ENCODE measurements at places on chromosomes 5 and 9. TPM values are rescaled to one million over a fixed set of nuclear protein-coding genes. Genes with fewer than 3 reads are reported as not detected.
A peak's percentile ranks its signal among the peaks of the same experiment; 100 is the strongest.

DNA sequence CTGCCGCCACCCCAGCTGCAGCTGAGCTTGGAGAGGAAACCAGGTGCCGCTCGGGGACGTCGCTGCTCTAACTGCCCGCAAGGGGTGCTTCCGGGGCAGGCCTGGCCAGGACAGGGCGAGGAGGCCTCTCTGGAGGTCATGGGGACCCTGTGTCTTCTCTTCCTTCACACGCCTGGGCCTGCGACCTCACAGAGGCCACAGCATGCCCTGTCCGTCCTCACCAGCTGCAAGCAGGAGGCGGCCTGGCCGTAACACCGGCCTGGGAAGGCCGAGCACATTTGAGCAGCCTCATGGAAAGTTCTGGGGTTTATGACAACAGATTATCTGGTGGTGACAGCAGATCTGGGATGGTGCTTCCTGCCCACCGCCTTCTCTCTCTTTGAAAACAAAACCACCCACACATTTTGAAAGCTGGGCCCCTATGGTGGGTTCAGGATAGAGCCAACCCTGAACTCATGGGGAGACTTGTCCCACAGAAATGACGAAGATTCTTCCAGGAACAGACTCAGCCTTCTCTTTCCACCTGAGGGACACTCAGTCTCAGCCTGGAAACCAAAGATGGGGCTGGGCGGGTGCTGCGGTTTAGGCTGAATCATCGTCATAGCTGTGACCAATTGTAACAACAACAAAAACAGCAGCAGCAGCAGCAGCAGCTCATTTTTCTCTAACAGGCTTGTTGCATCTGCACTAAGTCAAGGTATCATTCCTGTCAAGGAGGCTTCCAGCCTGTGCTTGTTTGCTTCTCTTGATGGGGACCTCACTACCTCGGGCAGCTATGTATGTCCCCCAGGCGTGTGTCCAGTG is 99.6 kb upstream of the RAPGEF1 start:
- no peak overlapping the region for H3K4me3 ChIP-seq
- no peak for DNase-seq
- H3K27me3 ChIP-seq, result peaks cover 17% of the 10 kb centered on the region
- H3K27ac ChIP-seq, result no peak overlapping the region
- H3K4me1 ChIP-seq, result peaks cover 9% of the 10 kb centered on the region
- no peaks in the 10 kb centered on the region for H3K36me3 ChIP-seq

The RPL7A gene
- total RNA-seq, result 1,770 TPM

- peak within 1 kb of the TSS; percentile 90 for H3K27ac ChIP-seq
- no peaks in the 10 kb centered on the region for H3K27me3 ChIP-seq
- H3K4me3 ChIP-seq, result peak within 1 kb of the TSS; percentile 90
- peaks cover 53% of the 10 kb centered on the region for H3K4me1 ChIP-seq
- DNase-seq, result peak; percentile 74
These were observed at the start of gene PHF2 for GRCh38 chr9:93576258-93577077. Gene PHF2 (plus strand): TSS chr9:93576584. CDS start chr9:93576774, 190 bp downstream.

GRCh38 chr5:118777189-118777736 is 211.1 kb downstream of the DTWD2 start:
- H3K4me3 ChIP-seq, result no peak overlapping the region
- no peak for DNase-seq
- no peak overlapping the region for H3K27ac ChIP-seq
- H3K4me1 ChIP-seq, result peaks cover 14% of the 10 kb centered on the region
- H3K27me3 ChIP-seq, result no peaks in the 10 kb centered on the region

- peaks cover 42% of the 10 kb centered on the region for H3K4me1 ChIP-seq
- H3K27me3 ChIP-seq, result no peaks in the 10 kb centered on the region
- no peak overlapping the region for H3K27ac ChIP-seq
These were observed 60.0 kb downstream of the POU5F2 start for GRCh38 chr5:93681432-93681831.

GRCh38 chr5:119470851-119471451 is 18.7 kb downstream of the HSD17B4 start:
- no peak overlapping the region for H3K4me3 ChIP-seq
- H3K27ac ChIP-seq, result no peak overlapping the region
- H3K36me3 ChIP-seq, result peaks cover 44% of the 10 kb centered on the region
- no peak for DNase-seq

DNA sequence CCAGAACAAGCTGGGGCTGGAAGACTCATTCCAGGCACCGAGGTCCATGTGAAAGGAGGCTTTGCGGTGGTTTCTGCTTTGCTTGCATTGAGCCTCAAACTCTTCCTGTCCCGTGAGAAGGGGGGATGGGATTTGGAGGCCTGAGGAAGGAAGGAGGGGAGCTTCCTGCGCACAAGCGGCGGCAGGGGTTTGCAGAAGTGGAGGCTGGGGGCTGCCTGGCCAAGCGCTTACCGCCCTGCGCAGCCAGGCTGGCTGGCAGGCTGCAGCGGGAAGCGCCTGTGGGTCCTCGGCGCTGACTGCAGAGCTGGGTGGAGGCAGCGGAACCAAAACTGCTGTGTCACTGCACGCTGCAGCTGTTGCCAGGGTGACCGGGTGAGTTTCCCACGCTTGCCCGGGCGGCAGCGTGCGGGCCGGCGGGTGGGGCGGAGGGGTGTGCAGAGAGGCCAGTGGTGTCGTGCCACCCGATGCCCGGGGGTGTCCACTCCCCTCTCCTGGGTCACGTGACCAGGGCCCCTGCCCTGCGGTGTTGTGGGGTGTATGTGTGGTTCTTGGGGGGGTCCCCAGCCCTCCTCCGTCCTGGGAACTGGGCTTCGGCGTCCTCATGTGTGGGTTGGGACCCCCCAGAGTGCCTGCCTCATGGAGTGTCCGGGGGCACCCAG is 81.0 kb downstream of the RXRA start:
- no peaks in the 10 kb centered on the region for H3K27me3 ChIP-seq
- peak overlapping the region; percentile 42 for H3K4me3 ChIP-seq
- peaks cover 12% of the 10 kb centered on the region for H3K36me3 ChIP-seq
- peak; percentile 97 for DNase-seq
- H3K4me1 ChIP-seq, result peaks cover 72% of the 10 kb centered on the region
- H3K27ac ChIP-seq, result peak overlapping the region; percentile 96

- H3K27me3 ChIP-seq, result no peaks in the 10 kb centered on the region
- peak overlapping the region; percentile 38 for H3K4me3 ChIP-seq
- H3K36me3 ChIP-seq, result no peaks in the 10 kb centered on the region
- H3K27ac ChIP-seq, result peak overlapping the region; percentile 69
These were observed 103.6 kb upstream of the CHD1 start for GRCh38 chr5:99032234-99033013.

The PCDHGA12 gene
- total RNA-seq, result 2.1 TPM

DNA sequence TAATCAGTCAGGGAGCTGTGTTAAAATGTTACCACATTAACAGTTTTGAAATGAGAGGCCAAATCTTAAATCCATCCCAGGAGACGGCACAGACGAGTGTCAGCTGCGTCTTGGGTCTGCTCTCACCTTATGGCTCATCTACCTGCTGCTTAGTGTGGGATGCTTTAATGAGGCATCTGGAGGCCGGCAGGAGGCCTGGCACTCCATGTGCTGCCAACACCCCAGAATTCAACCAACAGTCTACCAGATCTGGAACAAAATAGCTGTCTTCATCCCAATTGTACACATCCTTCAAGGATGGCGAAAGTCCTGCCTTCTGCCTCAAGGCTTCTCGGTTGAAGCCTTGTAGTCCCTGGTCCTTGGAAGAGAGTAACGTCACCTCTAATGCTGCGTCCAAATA is 12.0 kb downstream of the PRKACG start:
- no peak overlapping the region for H3K27ac ChIP-seq
- H3K4me3 ChIP-seq, result no peak overlapping the region
- H3K27me3 ChIP-seq, result peaks cover 30% of the 10 kb centered on the region
- no peaks in the 10 kb centered on the region for H3K36me3 ChIP-seq
- H3K4me1 ChIP-seq, result peaks cover 8% of the 10 kb centered on the region

DNA sequence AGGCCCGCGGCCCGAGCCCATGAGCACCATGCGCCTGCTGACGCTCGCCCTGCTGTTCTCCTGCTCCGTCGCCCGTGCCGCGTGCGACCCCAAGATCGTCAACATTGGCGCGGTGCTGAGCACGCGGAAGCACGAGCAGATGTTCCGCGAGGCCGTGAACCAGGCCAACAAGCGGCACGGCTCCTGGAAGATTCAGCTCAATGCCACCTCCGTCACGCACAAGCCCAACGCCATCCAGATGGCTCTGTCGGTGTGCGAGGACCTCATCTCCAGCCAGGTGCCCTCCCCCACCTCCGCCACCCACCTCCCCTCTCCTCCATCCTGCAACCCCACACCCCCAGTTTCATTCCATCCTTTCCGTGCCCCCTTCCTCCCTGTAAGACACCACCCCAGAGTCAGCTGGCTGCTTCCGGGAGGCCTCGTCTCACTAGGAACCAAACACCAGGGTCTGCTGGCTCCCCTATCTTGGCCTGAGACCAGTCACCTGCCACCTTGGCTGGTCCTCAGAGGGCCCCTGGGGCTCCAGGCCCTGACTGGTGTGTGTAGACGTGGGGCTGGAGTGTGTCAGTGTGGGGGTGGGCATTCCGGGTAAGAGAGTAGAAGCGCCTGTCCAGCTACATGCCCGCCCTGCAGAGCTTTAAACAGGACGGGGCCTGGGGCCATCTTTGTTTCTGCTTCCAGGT is 655 bp downstream of the GRIN1 start:
- peaks cover 35% of the 10 kb centered on the region for H3K27me3 ChIP-seq
- H3K36me3 ChIP-seq, result no peaks in the 10 kb centered on the region
- no peak overlapping the region for H3K4me3 ChIP-seq
- no peaks in the 10 kb centered on the region for H3K4me1 ChIP-seq

The KLF4 gene
- 113 TPM for total RNA-seq

DNA sequence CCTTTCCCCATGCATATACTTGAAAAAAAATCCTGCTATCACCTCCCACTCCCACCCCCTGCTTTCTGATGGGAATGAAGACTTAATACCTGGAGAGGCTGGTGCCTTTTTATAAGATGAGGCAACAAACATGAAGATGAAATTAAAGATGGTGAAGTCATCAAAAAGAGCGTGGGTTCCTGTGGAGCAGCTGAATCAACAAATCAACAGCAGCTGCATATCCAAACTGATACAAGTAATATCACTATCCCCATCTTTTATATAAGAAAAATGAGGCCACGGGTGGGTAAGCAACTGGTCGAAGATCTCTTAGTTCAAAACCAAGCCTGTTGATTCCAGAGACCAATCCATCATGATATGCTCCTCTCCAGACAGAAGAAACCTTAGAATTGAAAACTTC is 268.5 kb downstream of the ENC1 start:
- H3K4me1 ChIP-seq, result no peaks in the 10 kb centered on the region
- H3K36me3 ChIP-seq, result no peaks in the 10 kb centered on the region

The ACSL6 gene
- not detected for total RNA-seq

DNA sequence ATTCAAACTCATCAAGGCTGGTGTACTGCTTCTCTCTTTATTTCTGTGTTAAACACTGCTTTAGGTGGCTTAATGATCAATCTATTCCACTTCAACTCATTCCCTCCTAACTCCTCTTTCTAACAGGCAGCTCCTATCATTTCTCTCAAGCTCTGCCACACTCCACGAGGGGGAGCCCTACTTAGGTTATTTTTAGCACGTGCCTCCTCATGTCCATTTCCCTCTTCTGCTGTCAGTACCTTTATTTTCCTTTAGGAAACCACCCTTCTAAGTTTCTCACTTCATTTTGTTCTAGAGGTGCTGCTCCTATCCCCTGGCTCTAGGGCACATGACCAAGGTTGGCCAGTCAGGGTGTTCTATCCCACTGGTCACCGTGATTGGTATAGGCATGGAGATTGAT is 6.7 kb upstream of the BRINP1 start:
- H3K4me3 ChIP-seq, result no peak overlapping the region
- H3K27me3 ChIP-seq, result peaks cover 3% of the 10 kb centered on the region
- no peaks in the 10 kb centered on the region for H3K4me1 ChIP-seq
- H3K27ac ChIP-seq, result no peak overlapping the region
- no peak for DNase-seq

- no peaks in the 10 kb centered on the region for H3K27me3 ChIP-seq
- H3K4me3 ChIP-seq, result peak overlapping the region; percentile 73
- DNase-seq, result no peak
- no peaks in the 10 kb centered on the region for H3K36me3 ChIP-seq
These were observed 939.7 kb downstream of the NR2F1-AS1 start for GRCh38 chr5:92641031-92641962.

GRCh38 chr5:141608557-141608956 is 10.2 kb downstream of the DIAPH1 start:
- peaks cover 29% of the 10 kb centered on the region for H3K4me1 ChIP-seq
- DNase-seq, result no peak
- no peaks in the 10 kb centered on the region for H3K27me3 ChIP-seq
- peaks cover 9% of the 10 kb centered on the region for H3K36me3 ChIP-seq
- no peak overlapping the region for H3K27ac ChIP-seq

GRCh38 chr9:447230-448025 is 232.8 kb downstream of the DOCK8 start:
- no peaks in the 10 kb centered on the region for H3K4me1 ChIP-seq
- no peak overlapping the region for H3K4me3 ChIP-seq
- no peaks in the 10 kb centered on the region for H3K36me3 ChIP-seq
- no peaks in the 10 kb centered on the region for H3K27me3 ChIP-seq
- DNase-seq, result no peak

DNA sequence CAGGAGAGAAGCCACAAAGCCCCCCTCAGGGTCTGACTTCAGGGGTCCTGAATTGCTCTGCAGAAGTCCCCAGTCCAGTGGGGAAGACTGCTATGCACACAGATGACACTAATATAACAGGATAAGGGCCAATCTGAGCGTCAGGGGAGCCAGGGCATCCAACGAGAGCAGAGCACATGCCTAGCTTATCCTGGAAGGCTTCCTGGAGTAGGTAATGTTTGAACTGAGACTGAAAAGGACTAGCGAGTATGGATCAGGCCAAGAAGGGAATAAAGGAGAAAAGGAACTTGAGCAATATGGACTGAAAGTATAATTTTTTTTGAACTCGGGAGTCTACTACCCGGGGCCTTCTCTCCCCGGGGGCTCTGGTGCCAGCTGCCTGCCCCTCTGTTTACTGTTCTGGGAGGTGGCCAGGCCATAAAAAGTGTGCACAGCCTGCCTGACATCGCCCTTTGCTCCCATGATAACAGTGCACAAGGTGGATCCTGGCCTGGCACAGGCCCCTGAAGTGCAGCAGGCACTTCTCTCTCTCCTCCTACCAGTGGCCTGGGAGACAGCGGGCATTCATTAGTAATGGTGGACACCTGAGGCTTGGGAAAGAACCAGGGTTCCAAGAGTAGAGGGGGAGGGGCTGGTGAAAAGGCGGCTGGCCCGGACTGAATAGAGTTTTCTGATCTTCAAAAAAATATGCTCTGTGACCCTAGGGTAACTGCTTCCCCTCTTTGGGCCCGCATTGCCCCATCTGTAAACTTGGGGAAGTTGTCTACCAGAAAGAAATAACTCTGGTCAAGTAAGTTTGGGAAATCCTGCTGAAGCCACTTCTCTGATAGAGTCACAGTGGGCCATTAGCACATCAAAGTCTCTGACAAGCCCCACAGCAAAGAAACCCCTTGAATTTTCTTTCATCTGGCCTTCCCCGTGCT is 4.6 kb upstream of the SLC6A7 start:
- no peaks in the 10 kb centered on the region for H3K36me3 ChIP-seq
- H3K4me1 ChIP-seq, result peaks cover 5% of the 10 kb centered on the region
- peaks cover 18% of the 10 kb centered on the region for H3K27me3 ChIP-seq
- H3K4me3 ChIP-seq, result no peak overlapping the region
- H3K27ac ChIP-seq, result no peak overlapping the region

- no peak for DNase-seq
- no peaks in the 10 kb centered on the region for H3K4me1 ChIP-seq
- H3K4me3 ChIP-seq, result no peak overlapping the region
- H3K27ac ChIP-seq, result no peak overlapping the region
- H3K27me3 ChIP-seq, result peaks cover 3% of the 10 kb centered on the region
These were observed 66.1 kb downstream of the GADD45G start for GRCh38 chr9:89670801-89671434.
